Activated CD4-positive, alpha-beta T cell treated with anti-CD3 and anti-CD28 coated beads, Interleukin-2, Interleukin-6, amounts not matched to agents 100 ng/mL and 50 ng/mL, durations not matched to agents 16 hours and 8 hours (primary cell): ENCODE measurements at places on chromosomes 4 and X.
A peak's percentile ranks its signal among the peaks of the same experiment; 100 is the strongest.

DNA sequence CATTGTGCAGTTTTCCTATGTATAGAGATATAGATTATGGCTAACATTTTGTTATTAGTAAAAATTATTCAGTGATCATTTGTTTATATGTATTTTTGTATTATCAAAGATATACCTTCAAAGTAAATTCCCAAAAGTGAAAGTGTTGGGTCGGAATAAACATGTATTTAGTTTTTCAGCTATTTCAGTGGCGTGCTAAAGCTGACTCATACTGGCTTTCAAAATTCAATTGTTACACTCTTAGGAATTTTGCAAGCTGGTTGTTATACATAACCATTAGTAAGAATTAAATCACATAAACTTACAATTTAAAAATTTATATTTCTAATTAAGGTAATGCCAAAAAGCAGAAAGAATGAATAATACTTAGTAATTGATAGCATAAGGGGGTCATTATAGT, 288.4 kb upstream of the NRK start:
- DNase-seq = no peak

- DNase-seq = no peak
Measured at GRCh38 chr4:165199286-165199685, 8.1 kb upstream of the KLHL2 start.

DNA sequence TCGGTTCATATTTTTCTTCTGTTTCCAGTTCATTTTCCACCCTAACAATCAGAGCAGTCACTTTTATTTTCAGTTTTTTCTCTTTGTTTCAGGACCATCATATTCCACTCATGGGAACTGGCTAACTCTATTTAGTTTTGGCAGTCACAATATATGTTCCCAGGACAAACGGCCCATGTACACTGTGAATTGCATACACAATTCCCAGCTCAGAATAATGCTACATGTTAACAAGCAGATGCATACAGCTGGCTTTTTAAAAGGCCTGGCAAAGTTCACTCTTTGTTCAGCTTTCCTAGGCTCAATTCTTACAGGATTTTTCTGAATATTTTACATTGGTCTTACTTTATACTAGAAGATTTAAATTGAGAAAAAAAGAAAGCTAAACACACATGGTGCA, 224.9 kb downstream of the ANKRD50 start:
- no peak for DNase-seq

DNA sequence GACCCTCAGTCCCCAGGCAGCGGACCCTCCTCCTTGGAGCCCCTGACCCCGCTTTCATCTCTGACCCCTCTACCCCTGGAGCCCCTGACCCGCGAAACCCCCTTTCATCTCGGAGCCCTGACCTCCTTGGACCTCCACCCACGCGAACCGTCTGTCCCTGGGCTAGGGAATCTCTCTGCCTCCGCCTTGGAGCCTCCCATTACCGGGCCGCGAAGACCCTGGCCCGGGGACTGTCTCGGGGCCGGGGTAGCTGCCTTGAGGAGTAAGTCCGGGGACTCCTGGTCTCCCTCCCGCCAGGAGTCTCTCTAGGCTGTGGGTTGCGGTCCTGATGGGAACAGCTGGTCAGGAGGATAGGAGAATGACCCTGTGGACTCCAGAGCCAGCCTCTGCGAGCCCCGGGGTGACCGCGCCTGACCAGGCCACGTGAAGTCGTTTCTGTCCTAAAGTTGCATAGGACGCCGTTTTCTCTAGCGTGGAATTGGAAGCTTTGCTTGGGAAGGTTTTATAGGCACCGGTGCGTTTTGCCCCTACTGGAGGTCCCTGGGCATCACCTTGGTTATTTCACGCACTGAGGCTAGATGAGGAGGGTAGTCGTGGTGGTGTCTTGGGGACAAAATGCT, 824 bp downstream of the TBC1D14 start:
- DNase-seq = no peak

- no peak for DNase-seq
Measured at GRCh38 chr4:155881555-155881954, 15.5 kb upstream of the ASIC5 start.

DNA sequence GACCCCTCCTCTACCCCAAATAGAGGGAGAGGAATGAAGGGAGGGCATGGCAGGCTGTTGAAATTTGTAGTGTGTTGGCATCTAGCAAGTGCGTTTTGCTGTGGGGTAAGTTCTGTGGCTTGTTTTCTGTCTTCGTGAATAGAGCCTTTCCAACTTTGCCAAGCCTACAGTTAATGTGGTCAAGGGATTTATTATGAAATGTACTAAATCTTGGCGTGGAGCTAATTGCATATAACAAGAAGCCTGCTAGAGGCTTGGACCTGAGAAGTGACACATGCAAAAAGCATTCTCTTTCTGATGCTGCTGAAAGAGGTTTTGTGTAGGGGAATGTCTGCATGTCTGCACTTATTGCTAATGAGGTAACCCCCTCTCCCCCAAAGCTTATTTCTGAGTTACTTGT, 132.2 kb downstream of the BMPR1B start:
- DNase-seq = no peak

DNA sequence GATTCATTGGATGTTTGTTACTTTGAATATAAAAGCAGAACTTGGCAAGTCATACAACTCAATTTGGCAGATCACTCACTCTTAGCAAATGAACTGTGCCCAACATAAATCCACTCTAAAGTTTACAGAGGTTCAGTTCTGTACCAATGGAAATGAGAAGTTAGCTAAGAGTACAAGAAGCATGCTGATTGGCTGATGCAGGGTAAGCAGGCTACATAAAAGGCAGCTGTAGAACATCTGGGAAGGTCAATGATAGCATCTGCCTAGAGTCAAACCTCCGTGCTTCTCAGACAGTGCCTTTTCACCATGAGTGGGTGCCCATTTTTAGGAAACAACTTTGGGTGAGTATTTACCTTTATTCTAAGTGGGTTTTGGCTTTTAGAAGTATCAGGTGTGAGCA, at the start of gene TDO2:
TSS of gene TDO2 (plus strand) at position 244 of the 400 bp plus-strand sequence. CDS start at position 307, 63 bp downstream.
- no peak for DNase-seq

DNA sequence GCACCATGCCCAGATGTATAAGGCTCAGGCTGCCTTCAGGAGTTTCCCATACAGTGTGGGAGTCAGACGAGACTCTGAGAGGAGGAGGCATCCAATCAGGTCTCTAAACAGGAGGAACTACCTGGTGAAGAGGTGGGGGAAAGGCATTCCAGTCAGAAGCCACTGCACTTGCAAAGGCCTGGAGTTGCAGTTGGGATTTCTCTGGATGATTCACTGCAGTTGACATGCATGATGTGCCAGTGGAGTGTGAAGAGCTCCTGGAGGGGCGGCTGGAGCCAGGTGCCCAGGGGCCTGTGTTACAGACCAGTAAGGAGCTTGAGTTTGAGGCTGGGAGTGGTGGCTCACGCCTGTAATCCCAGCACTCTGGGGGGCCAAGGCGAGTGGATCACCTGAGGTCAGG, 339.1 kb downstream of the ARHGAP10 start:
- DNase-seq = no peak

- no peak for DNase-seq
Measured at GRCh38 chrX:2677764-2678163, 13.3 kb upstream of the CD99 start.

GRCh38 chr4:73432169-73433000, 3.6 kb upstream of the AFP start:
- no peak for DNase-seq

DNA sequence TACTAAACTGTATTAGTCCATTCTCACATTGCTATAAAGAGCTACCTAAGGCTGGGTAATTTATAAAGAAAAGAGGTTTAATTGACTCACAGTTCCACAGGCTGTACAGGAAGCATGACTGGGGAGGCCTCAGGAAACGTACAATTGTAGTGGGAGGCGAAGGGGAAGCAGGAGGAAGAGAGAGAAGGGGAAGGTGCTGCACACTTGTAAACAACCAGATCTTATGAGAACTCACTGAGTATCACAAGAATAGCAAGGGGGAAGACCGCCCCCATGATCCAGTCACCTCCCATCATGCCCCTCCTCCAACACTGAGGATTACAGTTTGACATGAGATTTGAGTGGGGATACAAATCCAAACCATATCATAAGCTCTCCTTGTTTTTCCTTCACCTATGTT, 40.9 kb downstream of the RPA4 start:
- DNase-seq = no peak

GRCh38 chr4:176436293-176436973, 116.7 kb downstream of the SPCS3 start:
- peak; percentile 0 for DNase-seq

DNA sequence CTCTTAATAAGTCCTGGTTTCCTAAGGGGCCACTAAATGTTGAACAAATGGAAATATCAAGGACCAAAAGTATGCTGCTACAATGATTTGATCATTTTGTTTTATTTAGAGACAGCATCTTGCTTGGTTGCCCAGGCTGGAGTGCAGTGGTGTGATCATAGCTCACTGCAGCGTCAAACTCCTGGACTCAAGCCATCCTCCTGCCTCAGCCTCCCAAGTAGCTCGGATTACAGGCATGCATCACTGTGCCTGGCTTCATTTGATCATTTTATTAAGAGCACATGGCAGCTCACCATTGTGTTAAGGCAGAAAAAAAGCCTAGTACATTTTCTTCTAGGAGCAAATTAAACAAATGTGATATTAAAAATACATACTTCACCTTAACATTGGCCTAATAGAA, 52.7 kb downstream of the DCLK2 start:
- no peak for DNase-seq

- DNase-seq = no peak
Measured at GRCh38 chr4:88481537-88481936, 24.6 kb downstream of the HERC5 start.

- no peak for DNase-seq
Measured at GRCh38 chr4:1961563-1961962, 47.2 kb downstream of the NELFA start.

- no peak for DNase-seq
Measured at GRCh38 chrX:32280921-32281320, 930.4 kb downstream of the DMD start.

DNA sequence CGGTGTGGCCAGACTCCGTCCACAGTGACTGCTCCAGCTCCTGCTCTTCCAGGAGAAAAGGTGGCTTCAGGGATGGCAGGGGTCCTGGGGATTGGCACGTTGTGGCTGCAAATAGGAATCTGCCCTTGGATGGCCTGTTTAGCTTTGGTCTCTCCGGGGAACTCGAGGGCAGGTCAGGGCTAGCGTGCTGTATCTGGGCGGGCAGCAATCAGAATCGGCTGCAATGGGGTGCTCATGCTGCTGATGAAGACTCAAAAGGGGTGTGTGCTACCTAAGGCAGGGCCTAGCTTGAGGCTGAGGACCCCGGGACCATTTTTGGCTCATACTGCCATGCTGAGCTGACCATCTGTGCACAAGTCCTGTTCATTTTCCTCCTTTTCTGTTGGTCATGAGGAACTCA, 51.3 kb downstream of the RGS12 start:
- no peak for DNase-seq

DNA sequence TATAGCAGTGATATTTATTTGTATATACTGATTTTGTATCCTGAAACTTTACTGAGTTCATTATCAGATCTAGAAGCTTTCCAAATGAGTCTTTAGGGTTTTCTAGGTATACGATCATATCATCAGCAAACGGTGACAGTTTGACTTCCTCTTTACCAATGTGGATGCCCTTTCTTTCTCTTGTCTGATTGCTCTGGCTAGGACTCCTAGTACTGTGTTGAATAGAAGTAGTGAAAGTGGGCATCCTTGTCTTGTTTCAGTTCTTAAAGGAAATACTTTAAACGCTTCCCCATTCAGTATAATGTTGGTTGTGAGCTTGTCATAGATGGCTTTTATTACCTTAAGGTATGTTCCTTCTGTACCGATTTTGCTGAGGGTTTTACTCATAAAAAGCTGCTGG, 37.5 kb downstream of the CBR4 start:
- peak; percentile 51 for DNase-seq

- no peak for DNase-seq
Measured at GRCh38 chr4:8726344-8726851, 133.8 kb downstream of the CPZ start.

GRCh38 chrX:4825550-4825949, 1112.1 kb upstream of the PRKX start:
- DNase-seq = no peak

GRCh38 chr4:86910369-86910768, 18.1 kb upstream of the C4orf36 start:
- DNase-seq = no peak

- DNase-seq = peak; percentile 72
Measured at GRCh38 chrX:153900831-153901752, 3.4 kb upstream of the AVPR2 start.

GRCh38 chr4:141132072-141132708, 1.1 kb downstream of the RNF150 start:
- no peak for DNase-seq

DNA sequence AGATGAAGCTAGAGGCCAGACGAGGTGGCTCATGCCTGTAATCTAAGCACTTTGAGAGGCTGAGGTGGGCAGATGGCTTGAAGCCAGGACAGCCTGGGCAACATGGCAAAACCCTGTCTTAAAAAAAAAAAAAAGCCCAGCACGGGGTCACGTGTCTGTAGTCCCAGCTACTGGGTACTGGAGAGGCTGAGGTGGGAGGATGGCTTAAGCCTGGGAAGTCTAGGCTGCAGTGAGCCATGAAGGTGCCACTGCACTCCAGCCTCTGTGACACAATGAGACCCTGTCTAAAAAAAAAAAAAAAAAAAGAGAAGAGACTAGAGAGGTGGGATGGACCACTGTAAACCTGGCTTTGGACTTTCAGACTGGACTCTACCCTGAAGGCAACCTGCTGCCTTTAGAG, 10.7 kb upstream of the LRBA start:
- no peak for DNase-seq

- no peak for DNase-seq
Measured at GRCh38 chrX:68133181-68133580, 300.1 kb downstream of the OPHN1 start.

DNA sequence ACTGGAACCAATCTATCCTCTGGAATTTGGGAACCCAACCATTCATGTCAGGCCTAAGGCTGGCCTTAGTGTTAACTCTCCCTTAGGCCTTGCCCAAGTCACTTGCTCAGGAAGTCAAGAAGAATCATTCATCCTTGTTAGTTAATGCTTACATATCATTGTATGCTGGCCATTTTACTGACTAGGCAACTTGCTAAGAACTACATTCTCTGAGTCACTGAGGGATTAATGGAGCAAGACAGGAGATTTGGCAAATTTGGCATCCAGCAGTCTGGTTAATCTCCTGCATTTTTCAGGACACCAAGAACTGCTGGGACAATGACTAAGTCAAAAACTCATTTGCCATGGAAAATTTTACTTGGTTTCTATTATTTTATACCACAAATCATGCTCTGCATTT, 115.8 kb upstream of the DDIT4L start:
- DNase-seq = no peak

GRCh38 chrX:149021159-149021558, 483.9 kb downstream of the IDS start:
- no peak for DNase-seq

- no peak for DNase-seq
Measured at GRCh38 chr4:130563185-130563888, 1467.4 kb downstream of the C4orf33 start.
